ENCODE measurements at places on chromosomes 16 and 17.

DNA sequence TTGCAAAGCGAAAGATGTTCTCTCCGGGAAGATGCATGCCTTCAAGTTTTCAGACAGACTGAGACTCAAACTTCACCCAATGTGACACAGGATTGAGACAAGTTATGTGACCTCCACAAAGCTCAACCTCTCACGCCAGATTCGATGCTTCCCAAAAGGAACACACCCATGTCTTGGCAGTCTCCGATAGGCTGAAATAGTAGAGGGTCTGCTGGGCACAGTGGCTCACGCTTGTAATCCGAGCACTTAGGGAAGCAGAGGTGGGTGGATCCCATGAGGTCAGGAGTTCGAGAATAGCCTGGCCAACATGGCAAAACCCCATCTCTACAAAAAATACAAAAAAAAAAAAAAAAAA lies 22.1 kb downstream of the ZFHX3 start:
- no peak for DNase-seq

DNA sequence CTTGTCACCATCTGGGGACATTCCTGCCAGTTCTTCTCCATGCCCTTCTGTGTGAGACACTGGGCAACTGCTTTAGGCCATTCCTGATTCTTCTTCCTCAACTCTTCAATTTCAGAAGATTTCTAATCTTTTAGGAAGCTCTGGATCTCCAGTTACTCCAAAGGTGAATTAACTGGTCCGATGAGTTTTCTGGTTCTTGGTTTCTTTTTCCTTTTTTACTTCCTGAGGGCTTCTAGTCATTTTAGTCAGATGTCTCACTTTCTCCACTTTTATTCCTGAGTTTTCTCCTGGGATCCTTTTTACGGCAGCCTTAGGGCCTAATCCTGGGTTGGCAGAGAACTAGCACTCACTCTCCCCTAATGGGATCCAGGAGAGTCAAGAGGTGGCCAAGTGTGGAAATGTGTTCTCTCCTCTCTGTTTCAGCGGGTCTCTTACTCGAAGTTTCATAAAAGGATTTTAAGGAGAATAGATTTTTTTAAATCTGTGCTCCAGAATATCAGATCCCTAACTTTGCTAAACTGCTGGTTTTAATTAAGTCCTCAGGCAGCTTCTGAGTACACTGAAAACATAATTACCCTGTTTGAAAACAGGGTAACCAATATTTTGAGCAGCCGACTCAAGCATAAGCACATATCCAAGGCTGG lies 107.6 kb downstream of the RMI2 start:
- DNase-seq: no peak

DNA sequence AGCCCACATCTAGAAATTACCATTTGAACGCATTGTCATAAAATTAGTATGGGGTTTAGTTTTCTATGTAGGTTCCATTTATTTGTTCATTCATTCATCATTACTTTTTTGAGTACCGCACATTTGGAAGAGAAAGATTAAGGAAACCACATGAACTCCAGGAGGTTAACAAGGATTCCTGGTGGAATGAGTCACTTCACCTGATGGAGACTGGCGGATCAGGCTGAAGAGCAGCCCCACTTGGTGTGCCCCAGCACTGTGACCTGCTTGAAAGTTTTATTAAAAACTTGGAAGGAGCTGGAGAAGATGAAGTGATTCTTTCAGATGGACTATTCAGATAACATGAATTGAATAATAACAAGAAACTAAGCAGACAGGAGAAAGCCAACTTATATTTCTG lies 293.6 kb upstream of the CDH11 start:
- DNase-seq: peak; percentile 63

GRCh38 chr17:39617446-39618245 lies 9.1 kb upstream of the PPP1R1B start:
- DNase-seq: peak; percentile 51

GRCh38 chr16:7470344-7470743 lies 137.7 kb downstream of the RBFOX1 start:
- no peak for DNase-seq

GRCh38 chr17:32998111-32998886 lies 6.7 kb downstream of the SPACA3 start:
- peak; percentile 40 for DNase-seq

DNA sequence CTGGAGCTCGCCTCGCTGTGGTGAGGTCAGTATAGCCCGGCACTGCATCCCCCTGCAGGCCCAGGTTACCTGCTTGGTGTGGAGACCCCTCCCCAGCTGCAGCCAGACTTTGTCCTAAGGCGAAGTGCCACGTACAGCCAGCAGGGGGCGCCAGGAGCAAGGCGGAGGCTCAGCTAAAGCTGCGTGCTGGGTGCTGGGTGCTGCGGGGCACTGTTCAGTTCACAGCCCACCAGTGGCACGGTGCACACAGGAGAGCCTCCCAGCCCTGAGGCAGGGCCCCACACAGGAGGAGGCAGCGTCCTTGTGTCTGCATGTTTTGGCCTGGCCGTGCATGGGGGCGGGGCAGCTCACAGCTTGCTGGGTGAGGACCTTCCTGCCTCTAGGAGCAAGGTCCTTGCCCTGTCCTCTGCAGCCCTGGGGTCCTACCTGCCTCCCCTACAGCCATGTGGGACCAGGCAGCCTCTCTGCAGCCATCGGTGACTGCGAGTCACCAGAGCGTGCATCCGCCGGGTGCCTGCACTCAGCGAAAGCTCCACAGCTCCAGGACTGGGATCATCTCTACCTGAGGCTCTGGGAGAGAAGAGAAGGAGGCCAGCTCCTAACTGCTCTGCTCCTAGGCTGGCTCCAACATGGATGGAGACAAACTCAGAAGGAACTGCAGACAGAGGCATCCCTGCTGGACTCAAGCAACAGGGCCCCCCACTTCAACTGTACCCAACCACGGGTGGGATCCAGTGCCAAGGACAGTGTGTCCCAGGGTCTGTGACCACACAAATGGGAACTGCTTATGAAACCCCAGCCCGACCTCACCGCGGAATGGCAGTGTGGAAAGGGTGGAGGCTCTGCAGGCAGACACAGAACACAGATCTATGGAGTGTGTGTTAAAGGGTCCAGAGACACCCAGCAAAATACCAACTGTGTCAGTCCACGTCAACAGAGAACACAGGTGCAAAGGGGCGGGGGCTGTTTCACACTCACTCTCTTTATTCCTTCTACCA lies 19.0 kb downstream of the SLC7A5 start:
- DNase-seq: peak; percentile 41

- no peak for DNase-seq
Measured at GRCh38 chr16:35642322-35642835, 2183.0 kb downstream of the TP53TG3F start.

DNA sequence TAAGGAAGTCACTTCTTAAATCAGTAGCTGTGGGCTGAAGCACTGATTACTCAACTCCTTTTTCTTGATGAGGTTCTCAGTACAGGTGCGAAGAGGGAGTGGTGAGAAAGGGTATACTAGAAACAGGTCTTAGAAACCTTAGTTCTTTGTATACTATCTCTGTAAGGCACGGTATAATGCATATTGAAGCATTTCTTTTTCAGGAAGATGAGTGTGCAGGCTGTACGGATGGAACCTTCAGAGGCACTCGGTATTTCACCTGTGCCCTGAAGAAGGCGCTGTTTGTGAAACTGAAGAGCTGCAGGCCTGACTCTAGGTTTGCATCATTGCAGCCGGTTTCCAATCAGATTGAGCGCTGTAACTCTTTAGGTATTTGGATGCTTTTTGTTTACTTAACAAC lies 39.2 kb downstream of the CYLD start:
- no peak for DNase-seq

DNA sequence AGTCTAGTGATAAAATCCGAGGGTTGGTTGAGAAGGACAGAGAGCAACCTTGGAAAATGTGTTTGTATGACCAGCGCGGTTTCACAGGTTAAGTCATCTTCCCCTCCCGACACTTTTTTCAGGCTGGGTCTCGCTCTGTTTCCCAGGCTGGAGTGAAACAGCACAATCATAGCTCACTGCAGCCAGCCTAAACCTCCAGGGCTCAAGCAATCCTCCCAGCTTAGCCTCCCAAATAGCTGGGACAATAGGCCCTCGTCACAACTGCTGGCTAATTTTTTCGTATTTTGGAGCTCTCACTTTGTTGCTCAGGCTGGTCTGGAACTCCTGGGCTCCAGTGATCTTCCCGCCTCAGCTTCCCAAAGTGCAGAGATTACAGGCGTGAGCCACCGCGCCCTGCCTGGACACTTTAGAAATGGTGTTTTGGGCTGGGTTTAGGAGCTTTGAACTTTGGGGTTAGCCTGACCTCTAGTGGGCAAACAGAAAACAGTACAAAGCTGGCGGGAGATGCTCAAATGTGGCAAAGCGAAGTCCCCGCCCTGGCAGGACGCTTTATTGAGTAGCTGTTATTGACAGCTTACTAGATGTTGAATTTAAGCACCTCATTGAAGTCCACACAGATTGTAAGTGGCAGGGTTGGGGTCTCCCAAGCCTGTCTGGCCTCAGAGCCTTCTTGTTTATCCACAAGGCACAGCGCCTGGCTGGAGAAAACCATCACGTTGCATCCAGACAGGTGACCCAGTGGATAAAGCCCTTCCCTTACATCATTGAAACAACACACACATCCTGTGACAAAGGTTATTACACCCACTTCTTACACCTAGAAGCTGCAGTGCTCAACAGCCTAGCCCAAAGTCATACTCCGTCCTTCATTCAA lies 34.7 kb upstream of the RBBP6 start:
- DNase-seq: peak; percentile 45

- no peak for DNase-seq
Measured at GRCh38 chr16:50884066-50884860, 142.4 kb downstream of the CYLD start.

- no peak for DNase-seq
Measured at GRCh38 chr16:50400967-50401348, 32.2 kb upstream of the BRD7 start.

DNA sequence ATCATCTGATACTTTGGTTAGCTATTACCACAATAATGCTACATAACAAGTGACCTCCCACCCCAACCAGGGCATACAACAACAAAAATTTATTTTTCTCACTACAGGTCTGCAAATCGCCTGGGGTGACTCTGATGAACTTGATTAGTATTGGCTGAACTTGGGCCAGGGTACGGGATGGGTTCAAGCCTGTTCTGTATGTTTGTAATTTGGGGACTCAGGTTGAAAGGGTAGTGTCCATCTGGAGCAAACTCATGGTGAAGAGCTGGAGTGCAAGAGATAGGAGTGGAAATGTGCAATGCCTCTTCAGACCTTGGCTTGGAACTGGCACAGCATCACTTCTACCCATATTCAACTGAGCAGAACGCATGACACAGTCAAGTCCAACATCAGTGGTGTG lies 16.3 kb upstream of the NKD1 start:
- DNase-seq: no peak

GRCh38 chr17:74276541-74277009 lies 2.5 kb downstream of the DNAI2 start:
- DNase-seq: no peak

DNA sequence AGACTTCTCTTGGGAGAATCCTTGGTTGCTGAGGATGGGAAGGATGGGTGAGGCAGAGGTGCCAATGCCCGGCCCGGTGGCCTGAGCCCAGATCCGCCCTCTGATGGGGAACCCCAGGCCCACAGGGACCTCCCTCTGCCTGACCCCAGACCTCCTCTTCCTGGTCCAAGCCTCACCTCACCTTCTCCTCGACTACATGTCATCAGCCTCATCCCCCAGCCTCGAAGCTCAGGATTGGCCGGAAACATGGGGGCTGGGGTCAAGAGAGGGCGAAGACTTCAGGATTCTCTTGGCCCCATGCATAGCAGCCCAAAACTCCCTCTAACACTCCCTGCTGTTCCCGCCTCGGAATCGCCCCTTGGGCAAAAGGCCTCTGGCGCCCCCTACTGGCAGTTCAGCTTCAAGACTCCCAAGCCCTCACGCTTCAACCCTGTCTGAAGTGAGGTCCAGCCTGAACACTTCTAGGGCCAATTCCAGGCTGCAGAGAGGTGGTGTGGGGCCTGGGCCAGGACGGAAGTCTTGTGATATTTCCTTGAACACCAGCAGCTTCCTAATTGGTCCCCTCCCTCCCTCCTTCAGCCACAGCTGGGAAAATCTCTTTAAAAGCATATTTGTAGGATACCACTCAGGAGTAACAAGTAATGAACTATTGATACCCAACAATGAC lies 47.2 kb downstream of the ARHGAP27 start:
- peak; percentile 71 for DNase-seq

GRCh38 chr17:82880620-82881323 lies 41.0 kb upstream of the ZNF750 start:
- no peak for DNase-seq

DNA sequence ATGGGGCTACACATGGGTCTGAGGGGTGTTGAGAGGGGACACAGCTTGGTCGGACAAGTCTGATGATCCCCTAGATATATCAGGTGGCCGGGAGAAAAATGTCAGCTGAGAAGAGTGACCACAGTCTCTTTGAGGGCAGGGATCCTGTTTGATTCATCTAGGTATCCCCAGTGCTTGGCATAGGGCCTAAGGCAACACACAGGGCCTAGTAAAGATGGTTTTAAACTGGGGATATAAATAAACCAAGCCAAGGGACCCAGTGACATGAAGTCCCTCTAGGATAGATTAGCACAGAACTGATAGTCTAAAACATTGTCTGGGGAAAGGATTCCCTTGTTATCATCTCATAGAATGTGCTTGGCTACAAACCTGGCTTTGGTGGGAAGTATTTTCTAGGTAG lies 1.4 kb downstream of the ERCC4 start:
- no peak for DNase-seq

GRCh38 chr16:71440669-71441347 lies 1.0 kb downstream of the TLE7 start:
- DNase-seq: no peak

DNA sequence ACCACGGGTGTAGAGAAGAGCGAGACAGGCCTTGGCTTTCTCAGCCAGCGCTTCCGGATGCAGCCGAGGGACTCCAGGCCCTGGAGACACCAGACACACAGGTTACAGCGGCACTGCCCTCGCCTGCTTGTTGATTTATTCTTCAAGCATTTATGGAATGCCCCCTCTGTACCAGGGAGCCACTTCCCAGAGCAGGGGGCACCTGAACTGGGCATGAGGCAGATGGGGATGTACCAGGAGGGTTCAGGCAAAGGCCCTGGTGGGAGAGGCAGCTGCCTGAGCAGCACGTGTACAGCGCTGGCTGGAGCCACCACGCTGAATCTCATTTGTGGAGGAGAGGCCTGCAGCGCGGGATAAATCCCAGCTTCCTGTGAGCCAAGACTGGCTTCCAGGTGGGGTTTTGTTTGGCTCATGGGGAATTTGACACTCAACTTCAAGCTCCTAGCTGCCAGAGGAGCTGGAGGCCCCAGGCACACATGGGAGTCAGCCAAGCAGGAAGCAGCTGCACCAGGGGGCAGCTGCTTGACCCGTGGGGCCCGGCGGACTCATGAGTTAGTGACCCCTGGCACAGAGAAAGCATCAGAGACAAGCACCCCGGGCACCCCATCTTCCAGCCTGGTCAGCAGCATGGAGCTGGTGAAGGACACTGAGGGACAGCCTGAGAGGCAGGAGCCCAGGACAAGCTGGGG lies 59.7 kb downstream of the IL21R start:
- DNase-seq: no peak

Data from RCC 7860 (cell line).